ENCODE measurements at places on chromosomes 5 and 9. TPM values are rescaled to one million over a fixed set of nuclear protein-coding genes. Genes with fewer than 3 reads are reported as not detected.

DNA sequence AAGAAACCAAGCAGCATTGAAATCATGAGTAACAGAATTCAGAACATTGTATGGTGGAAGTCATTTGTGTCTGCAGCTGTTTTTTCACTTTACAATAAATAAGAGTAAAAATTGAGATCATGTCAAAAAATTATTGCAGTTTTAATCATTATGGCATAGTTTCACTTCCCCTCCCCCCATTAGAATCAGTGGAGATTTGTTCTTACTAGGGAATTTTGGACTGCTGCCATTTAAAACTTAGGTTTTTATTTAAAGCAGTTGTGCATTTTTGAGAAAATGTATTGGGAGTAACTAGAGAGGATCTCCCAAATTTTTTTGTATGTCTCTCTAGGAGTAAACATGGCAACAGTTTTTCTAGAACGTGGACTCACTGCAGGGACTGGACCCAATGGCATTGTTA lies 20.4 kb downstream of the GTF3C4 start:
- H3K27me3 ChIP-seq, result no peaks in the 10 kb centered on the region
- no peak overlapping the region for H3K27ac ChIP-seq
- no peaks in the 10 kb centered on the region for H3K4me1 ChIP-seq
- no peak for DNase-seq

DNA sequence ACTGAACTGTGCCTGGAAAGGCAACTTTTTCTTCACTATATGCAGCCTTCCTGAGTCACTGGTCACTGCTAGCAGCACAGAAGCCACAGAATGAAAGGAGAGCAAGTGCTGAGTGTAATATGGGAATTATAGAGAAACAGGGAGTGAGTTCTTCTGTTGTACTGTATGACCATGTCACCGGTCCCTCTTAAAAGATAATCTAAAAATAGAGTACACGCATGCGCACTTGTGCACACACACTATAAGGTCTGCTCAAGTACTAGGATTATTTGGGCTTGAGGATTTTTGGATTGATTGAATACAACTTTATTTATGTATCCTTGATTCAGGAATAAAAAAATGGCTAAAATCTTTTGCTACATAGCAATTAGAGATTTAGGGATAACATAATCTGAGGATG lies 571.9 kb downstream of the PDE4D start:
- H3K4me3 ChIP-seq, result no peak overlapping the region
- H3K27me3 ChIP-seq, result no peaks in the 10 kb centered on the region
- no peaks in the 10 kb centered on the region for H3K4me1 ChIP-seq
- DNase-seq, result no peak
- no peak overlapping the region for H3K27ac ChIP-seq

- H3K36me3 ChIP-seq, result no peaks in the 10 kb centered on the region
- no peaks in the 10 kb centered on the region for H3K27me3 ChIP-seq
- no peak overlapping the region for H3K27ac ChIP-seq
- H3K4me3 ChIP-seq, result no peak overlapping the region
- H3K4me1 ChIP-seq, result no peaks in the 10 kb centered on the region
- DNase-seq, result no peak
Measured at GRCh38 chr5:34742061-34742460, 85.9 kb downstream of the RAI14 start.

The GNA14 gene
- total RNA-seq, result not detected

- H3K36me3 ChIP-seq, result peaks cover 25% of the 10 kb centered on the region
- H3K4me1 ChIP-seq, result peaks cover 24% of the 10 kb centered on the region
- H3K27ac ChIP-seq, result peak overlapping the region; percentile 82
Measured at GRCh38 chr9:127803507-127804352, 1.0 kb downstream of the FPGS start.

- no peaks in the 10 kb centered on the region for H3K27me3 ChIP-seq
- H3K4me3 ChIP-seq, result no peak overlapping the region
- no peak overlapping the region for H3K27ac ChIP-seq
- peaks cover 26% of the 10 kb centered on the region for H3K36me3 ChIP-seq
- no peaks in the 10 kb centered on the region for H3K4me1 ChIP-seq
- DNase-seq, result no peak
Measured at GRCh38 chr5:154970759-154971158, 29.9 kb downstream of the MRPL22 start.

GRCh38 chr9:83144492-83144891 lies 81.5 kb upstream of the RASEF start:
- H3K27ac ChIP-seq, result no peak overlapping the region
- no peaks in the 10 kb centered on the region for H3K27me3 ChIP-seq
- H3K4me1 ChIP-seq, result no peaks in the 10 kb centered on the region
- no peak overlapping the region for H3K4me3 ChIP-seq
- H3K36me3 ChIP-seq, result no peaks in the 10 kb centered on the region
- no peak for DNase-seq

GRCh38 chr5:126284977-126285696 lies 138.1 kb upstream of the GRAMD2B start:
- DNase-seq, result no peak
- no peaks in the 10 kb centered on the region for H3K36me3 ChIP-seq
- no peak overlapping the region for H3K4me3 ChIP-seq
- peaks cover 2% of the 10 kb centered on the region for H3K27me3 ChIP-seq

GRCh38 chr9:86812616-86813015 lies 134.7 kb downstream of the GAS1 start:
- H3K4me3 ChIP-seq, result no peak overlapping the region
- no peaks in the 10 kb centered on the region for H3K27me3 ChIP-seq
- no peak overlapping the region for H3K27ac ChIP-seq
- no peaks in the 10 kb centered on the region for H3K36me3 ChIP-seq

The IGFBPL1 gene
- not detected for total RNA-seq

- H3K4me1 ChIP-seq, result peaks cover 16% of the 10 kb centered on the region
- no peaks in the 10 kb centered on the region for H3K27me3 ChIP-seq
- peak overlapping the region; percentile 65 for H3K4me3 ChIP-seq
Measured at GRCh38 chr9:114806526-114806900, 674 bp upstream of the TNFSF15 start.

The PCSK5 gene
- total RNA-seq, result 2.0 TPM

- H3K4me1 ChIP-seq, result peaks cover 11% of the 10 kb centered on the region
- H3K4me3 ChIP-seq, result peak overlapping the region; percentile 41
- peaks cover 28% of the 10 kb centered on the region for H3K36me3 ChIP-seq
- no peaks in the 10 kb centered on the region for H3K27me3 ChIP-seq
- peak overlapping the region; percentile 87 for H3K27ac ChIP-seq
Measured at GRCh38 chr9:136865041-136865767, 904 bp downstream of the EDF1 start.

The AK8 gene
- not detected for total RNA-seq

DNA sequence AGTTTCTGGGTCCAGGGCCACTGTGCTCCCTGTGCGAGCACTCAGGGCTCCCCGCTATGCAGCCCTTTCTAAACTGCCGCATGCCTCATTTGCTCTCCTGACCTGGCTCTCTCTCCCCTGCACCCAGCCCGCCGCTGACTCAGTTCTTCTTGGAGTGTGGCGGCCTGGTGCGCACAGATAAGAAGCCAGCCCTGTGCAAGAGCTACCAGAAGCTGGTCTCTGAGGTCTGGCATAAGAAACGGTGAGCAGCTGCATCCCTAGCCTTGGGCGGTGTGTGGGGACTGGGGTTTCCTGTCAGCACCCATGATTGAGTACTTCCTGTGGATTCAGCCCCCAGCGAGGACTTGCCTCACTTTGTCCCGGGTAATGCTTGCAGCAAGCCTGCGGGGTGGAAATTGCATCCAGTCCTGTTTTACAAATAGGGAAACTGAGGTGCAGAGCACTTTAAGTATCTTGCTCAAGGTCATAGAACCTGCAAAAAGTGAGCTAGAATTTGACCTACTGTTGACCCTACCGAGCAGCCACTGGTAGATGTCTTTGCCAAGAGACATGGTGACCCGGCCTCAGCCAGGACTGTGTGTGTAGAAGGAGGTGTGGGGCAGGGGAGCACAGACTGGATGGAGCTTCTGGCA lies 27.9 kb downstream of the USP20 start:
- peak overlapping the region; percentile 3 for H3K4me3 ChIP-seq
- H3K4me1 ChIP-seq, result peaks cover 77% of the 10 kb centered on the region
- H3K27ac ChIP-seq, result peak overlapping the region; percentile 94
- DNase-seq, result peak; percentile 56
- no peaks in the 10 kb centered on the region for H3K27me3 ChIP-seq

GRCh38 chr5:83760579-83760978 lies 39.9 kb upstream of the HAPLN1 start:
- H3K27me3 ChIP-seq, result no peaks in the 10 kb centered on the region
- no peaks in the 10 kb centered on the region for H3K36me3 ChIP-seq
- H3K27ac ChIP-seq, result no peak overlapping the region
- DNase-seq, result no peak

The HMGCS1 gene
- 58.9 TPM for total RNA-seq

The MYMK gene
- not detected for total RNA-seq

- H3K27me3 ChIP-seq, result no peaks in the 10 kb centered on the region
- no peaks in the 10 kb centered on the region for H3K36me3 ChIP-seq
- no peak for DNase-seq
- H3K4me3 ChIP-seq, result no peak overlapping the region
- H3K4me1 ChIP-seq, result no peaks in the 10 kb centered on the region
- no peak overlapping the region for H3K27ac ChIP-seq
Measured at GRCh38 chr5:98050583-98050982, 722.9 kb upstream of the RGMB start.

GRCh38 chr5:109987355-109987754 lies 297.6 kb downstream of the MAN2A1 start:
- H3K36me3 ChIP-seq, result no peaks in the 10 kb centered on the region
- H3K27me3 ChIP-seq, result peaks cover 3% of the 10 kb centered on the region
- no peak overlapping the region for H3K27ac ChIP-seq
- no peaks in the 10 kb centered on the region for H3K4me1 ChIP-seq
- no peak overlapping the region for H3K4me3 ChIP-seq

DNA sequence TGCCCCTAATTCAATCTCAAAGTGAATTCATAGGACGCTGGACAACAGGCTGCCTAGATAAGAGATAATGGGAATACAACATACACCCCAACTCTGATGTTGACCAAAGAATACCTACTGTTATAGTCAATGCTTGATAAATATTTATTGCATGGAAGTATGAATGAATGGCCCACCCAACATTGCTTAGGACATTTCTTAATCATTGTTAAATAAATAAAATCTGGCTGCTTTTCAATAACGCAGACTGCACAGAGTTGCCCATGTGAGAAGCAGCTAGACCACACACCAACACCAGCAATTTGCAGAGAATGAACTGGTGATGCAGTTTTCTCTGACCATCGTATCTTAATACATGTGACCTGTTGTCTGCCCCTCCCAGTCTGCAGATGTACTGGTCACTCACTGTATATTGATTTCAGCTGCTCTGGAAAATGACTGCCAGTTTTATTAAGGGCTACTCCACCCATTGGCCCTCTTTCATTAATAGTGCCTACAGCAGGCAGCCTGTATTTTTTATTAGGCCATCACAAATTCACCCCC lies 236.2 kb upstream of the WWC1 start:
- no peaks in the 10 kb centered on the region for H3K4me1 ChIP-seq
- H3K4me3 ChIP-seq, result no peak overlapping the region
- H3K27me3 ChIP-seq, result no peaks in the 10 kb centered on the region
- no peak for DNase-seq
- no peaks in the 10 kb centered on the region for H3K36me3 ChIP-seq

GRCh38 chr9:112535301-112535700 lies 48.7 kb downstream of the KIAA1958 start:
- no peak overlapping the region for H3K4me3 ChIP-seq
- H3K4me1 ChIP-seq, result no peaks in the 10 kb centered on the region
- DNase-seq, result no peak
- H3K27ac ChIP-seq, result no peak overlapping the region
- no peaks in the 10 kb centered on the region for H3K27me3 ChIP-seq

GRCh38 chr5:150358261-150359095 lies 981 bp downstream of the TCOF1 start:
- H3K4me3 ChIP-seq, result peak overlapping the region; percentile 84
- H3K4me1 ChIP-seq, result peaks cover 26% of the 10 kb centered on the region
- H3K27me3 ChIP-seq, result no peaks in the 10 kb centered on the region
- H3K36me3 ChIP-seq, result peaks cover 29% of the 10 kb centered on the region
- no peak for DNase-seq
- H3K27ac ChIP-seq, result peak overlapping the region; percentile 73

- no peaks in the 10 kb centered on the region for H3K36me3 ChIP-seq
- peaks cover 19% of the 10 kb centered on the region for H3K27me3 ChIP-seq
- no peak overlapping the region for H3K27ac ChIP-seq
- no peaks in the 10 kb centered on the region for H3K4me1 ChIP-seq
- H3K4me3 ChIP-seq, result no peak overlapping the region
- DNase-seq, result no peak
Measured at GRCh38 chr9:126677188-126678084, 63.7 kb downstream of the LMX1B start.

- H3K36me3 ChIP-seq, result no peaks in the 10 kb centered on the region
- H3K4me3 ChIP-seq, result no peak overlapping the region
- DNase-seq, result no peak
- H3K4me1 ChIP-seq, result no peaks in the 10 kb centered on the region
- no peaks in the 10 kb centered on the region for H3K27me3 ChIP-seq
Measured at GRCh38 chr5:146103594-146103993, 1.8 kb downstream of the PLAC8L1 start.

DNA sequence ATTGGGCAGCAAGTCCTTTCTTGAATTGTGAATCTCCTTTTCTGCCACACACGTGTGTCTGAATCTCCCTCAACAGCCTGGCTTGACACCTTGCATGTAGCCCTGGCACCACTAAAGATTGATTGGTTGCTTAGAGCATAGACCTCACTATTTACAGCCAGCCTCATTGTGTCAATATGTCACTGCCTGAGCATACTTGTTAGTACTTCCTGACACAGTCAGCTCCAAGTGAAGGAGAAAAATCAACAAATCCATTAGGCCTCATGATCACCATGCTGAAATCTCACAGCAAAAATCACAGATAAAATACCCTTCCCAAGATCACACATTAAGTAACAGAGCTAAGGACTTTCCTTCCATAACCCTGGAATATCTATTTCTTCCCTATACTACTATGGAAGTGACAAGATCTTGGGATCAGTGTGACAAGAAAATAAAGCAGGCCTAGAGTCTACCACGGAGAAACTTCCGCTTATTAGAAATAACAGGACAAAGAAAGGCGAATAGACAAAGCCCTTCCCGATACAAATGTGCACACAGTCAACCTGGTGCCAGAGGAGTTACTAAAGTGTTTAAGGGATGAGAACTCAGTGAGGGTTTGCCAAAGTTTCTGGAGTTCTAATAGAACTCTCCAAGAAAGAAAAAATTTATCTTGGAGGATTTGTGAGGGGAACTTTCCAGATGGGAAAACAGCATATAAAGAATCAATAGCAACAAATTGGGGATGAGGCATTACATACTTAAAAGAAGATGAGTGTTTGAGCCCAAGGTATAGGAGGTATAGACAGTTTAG lies 5.6 kb upstream of the ARL15 start:
- H3K27ac ChIP-seq, result no peak overlapping the region
- peaks cover 29% of the 10 kb centered on the region for H3K27me3 ChIP-seq
- peaks cover 11% of the 10 kb centered on the region for H3K4me1 ChIP-seq

- no peak for DNase-seq
- H3K27me3 ChIP-seq, result peaks cover 7% of the 10 kb centered on the region
- H3K27ac ChIP-seq, result no peak overlapping the region
- no peak overlapping the region for H3K4me3 ChIP-seq
- H3K36me3 ChIP-seq, result no peaks in the 10 kb centered on the region
Measured at GRCh38 chr5:69032009-69032408, 61.8 kb upstream of the SLC30A5 start.

The NCS1 gene
- total RNA-seq, result 0.22 TPM

The KCNV2 gene
- not detected for total RNA-seq

DNA sequence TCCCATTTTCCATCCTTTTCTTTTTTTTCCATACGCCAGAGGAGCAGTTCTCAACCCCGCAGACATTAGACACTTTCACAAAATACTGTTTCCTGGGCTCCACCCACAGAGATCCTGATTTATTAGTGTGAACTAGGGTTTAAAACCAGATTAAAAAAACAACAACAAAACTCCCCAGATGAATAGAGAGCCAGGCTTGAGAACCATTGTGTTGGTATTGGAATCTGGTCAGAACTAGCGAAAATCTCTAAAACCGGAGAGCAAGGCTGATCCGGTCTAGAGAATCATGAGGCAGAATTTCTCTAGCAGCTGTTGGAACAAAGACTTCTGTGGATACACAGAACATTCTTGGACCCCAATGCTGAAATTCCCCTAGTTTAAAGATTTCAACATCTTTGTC lies 173.0 kb downstream of the PCSK1 start:
- no peaks in the 10 kb centered on the region for H3K36me3 ChIP-seq
- no peaks in the 10 kb centered on the region for H3K27me3 ChIP-seq
- no peak for DNase-seq
- no peak overlapping the region for H3K27ac ChIP-seq
